ENCODE measurements at places on chromosomes 5 and 9.

GRCh38 chr5:61582205-61582820, 250.3 kb downstream of the ZSWIM6 start:
- DNase-seq, result no peak

- no peak for DNase-seq
These were observed 686.4 kb downstream of the TLE1 start for GRCh38 chr9:81002906-81003305.

DNA sequence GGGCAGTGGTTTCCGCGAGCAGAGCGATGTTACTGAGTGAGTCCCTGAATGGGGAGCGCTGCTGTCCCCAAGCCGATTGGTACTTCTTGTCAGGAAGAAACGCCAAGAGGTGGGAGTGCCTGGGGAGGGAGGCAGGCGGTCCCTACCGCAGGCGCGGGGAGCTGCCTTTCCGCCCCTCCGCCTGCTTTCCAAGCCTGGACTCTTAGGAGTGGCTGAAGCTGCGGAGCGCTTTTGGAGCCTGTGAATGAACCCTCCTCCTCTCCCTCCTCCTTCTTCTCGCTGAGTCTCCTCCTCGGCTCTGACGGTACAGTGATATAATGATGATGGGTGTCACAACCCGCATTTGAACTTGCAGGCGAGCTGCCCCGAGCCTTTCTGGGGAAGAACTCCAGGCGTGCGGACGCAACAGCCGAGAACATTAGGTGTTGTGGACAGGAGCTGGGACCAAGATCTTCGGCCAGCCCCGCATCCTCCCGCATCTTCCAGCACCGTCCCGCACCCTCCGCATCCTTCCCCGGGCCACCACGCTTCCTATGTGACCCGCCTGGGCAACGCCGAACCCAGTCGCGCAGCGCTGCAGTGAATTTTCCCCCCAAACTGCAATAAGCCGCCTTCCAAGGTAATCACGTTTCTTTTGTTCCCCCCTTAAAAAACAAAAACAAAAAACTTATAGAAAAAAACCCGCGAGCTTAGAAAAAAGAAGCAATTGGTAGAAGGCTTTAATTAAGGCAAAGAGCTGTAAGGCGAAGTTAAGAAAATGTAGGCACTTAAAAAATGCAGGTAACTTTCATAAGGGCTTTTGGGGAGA, at the start of gene VCAN:
VCAN (plus strand) TSS at position 340 of the 808 bp plus-strand sequence. CDS start 11,775 bp downstream, outside the sequence.
- peak; percentile 62 for DNase-seq

- DNase-seq, result no peak
These were observed 248.9 kb downstream of the PIK3R1 start for GRCh38 chr5:68464424-68464823.

- DNase-seq, result peak; percentile 16
These were observed 530 bp downstream of the TMEFF1 start for GRCh38 chr9:100473276-100474081.

DNA sequence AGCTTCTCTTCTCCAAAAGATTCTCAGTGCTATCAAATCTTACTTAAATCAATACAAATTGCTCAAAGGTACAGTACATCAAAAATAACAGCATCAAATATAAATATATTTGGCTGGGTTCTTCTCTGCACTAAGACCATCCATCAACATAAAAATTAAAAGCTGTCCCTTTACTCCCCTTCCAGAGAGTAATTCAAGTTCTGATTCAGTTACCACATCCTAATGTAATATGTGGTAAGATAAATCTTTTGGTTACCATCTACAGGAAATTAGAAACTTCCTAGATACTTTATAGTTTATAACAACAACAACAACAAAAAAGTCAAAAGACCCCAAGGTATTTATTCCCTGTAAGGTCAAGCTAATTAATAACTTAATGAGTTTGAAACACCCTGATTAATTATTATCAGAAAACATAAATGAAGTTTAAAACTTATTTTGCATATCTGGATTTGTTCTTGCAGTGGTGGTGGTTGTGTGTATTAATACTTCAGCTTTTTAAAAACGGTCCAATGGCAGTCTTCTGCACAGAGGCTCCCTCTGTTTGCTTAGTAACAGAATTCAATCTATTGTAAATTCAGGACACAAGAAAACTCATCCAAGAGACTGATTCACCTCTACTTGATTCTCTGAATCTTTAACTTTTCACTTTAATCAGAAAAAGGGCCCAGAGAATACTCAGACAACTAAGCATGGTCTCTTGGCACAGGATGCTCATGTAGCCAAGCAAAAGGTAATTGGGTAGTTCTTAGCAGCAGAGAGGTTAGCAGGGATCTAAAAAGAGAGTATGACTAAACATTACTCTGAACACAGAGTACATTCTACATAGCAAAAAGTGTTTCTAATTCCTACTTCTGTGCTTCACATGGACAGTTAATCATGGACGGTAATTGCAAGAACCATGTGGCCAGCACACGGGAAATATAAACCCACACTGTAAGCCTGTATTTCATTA, 20.1 kb downstream of the DIAPH1 start:
- DNase-seq, result no peak

GRCh38 chr9:130128251-130128650, 44.0 kb upstream of the NCS1 start:
- no peak for DNase-seq

DNA sequence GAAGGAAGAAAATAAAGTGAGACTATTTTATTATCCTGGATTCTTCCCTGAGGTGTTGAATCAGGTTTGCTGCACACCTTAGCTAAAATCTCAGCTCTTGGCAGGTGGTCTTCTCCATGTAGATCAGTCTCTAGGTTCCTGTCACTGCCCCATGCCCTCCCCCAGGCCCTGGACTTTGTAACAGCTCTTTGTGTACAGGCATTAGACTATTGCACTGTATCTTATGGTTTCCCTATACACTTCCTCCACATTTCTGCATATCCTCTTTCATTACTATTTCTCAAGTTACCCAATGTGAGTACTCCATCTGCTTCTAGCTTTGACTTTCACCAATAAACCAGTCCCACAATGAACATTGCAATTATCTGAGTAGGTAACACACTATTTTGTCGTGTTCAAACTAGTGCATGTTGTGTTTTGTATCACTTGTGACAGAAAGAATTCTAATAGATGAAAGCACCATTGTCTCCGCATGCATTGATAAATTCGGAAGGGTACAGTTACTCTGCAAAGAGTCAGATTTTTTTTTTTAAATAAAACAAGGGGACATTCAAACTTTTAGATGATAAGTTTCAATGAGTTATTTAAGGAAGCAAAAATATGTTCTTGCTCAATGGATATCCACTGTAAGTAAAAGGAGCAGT, 1348.7 kb upstream of the C9orf72 start:
- no peak for DNase-seq

- DNase-seq, result no peak
These were observed 506.8 kb downstream of the NFIB start for GRCh38 chr9:13807118-13807517.

GRCh38 chr5:67263656-67264408, 67.2 kb upstream of the CD180 start:
- DNase-seq, result no peak

DNA sequence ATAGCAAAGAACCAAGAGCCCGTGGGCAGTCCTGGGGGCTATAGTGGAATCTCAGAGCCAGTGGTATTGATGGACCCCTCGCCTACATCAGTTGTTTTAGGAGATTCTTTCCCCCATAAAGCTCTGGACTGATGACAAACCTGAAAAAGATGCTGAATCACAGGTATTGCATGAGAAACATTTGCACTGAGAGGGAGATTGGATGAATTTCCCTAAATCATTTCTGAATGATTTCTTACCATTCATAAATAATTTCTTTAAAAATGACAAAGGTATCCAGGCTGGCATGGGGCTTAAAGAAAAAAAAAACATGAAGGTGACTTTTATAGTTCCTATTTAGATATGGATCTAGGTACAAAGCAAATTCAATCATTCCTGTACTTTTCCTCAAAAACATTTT, 54.0 kb upstream of the SLIT3 start:
- DNase-seq, result no peak

GRCh38 chr9:34271265-34272006, 57.6 kb downstream of the KIF24 start:
- no peak for DNase-seq

- DNase-seq, result no peak
These were observed 78.8 kb downstream of the NLN start for GRCh38 chr5:65800775-65801174.

- no peak for DNase-seq
These were observed 3.1 kb downstream of the RNF44 start for GRCh38 chr5:176533894-176534611.

DNA sequence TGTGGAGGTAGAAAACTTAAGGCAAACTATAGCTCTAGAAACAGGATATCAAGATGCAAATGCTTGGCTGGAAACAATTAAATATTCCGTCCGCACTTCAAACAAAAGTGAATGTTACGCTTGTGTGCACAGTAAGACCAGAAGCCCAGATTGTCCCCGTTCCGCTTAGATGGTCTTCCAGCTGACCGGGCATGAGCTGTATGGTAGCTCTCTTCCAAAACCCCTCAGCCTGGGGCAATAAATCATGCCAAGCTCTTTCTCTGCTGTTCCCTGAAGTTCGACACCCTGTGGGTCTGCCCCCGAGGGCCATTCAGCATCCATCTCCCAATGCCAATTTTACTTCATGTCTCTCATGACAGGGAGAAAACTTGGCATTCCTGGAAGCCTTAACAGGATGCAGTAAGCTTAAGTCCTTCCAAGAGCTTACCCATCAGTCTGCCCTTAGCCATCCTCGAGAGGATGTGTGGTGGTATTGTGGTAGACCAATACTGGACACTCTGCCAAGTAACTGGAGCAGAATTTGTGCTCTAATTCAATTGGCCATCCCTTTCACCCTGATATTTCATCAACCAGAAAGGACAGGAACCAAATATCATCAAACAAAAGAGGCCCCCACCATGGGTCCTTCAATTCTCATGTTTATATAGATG, 70.7 kb upstream of the RANBP6 start:
- DNase-seq, result no peak

DNA sequence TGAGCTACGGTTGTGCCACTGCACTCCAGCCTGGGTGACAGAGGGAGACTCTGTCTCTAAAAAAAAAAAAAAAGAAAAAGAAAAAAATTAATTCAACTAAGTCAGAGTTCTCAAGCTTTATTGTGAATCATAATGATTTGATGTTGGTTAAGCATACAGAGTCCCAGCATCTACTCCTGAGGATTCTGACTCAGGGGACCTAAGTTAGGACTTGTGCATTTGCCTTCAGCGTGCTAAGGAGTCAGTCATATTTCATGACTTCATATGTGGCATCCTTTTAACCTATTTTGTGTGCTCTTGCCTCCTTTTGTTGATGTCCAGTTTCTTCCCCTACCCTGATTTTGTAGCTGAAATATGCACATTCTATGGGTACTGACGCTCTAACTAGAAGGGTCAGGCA, 2.9 kb downstream of the MYOZ3 start:
- no peak for DNase-seq

All from NCI-H510A (cell line).